ENCODE measurements at places on chromosomes 6 and 20.

GRCh38 chr6:36752886-36753506 is 55.4 kb downstream of the RAB44 start:
- no peak for DNase-seq

GRCh38 chr20:1973601-1974440 is 20.0 kb downstream of the PDYN start:
- DNase-seq = no peak

- DNase-seq = no peak
These were observed 557.5 kb downstream of the CD83 start for GRCh38 chr6:14674867-14675648.

- no peak for DNase-seq
These were observed 3.2 kb downstream of the ADIG start for GRCh38 chr20:38584099-38584763.

All from NCI-H82 (cell line).